ENCODE measurements at places on chromosomes 11 and 22. TPM values are rescaled to one million over a fixed set of nuclear protein-coding genes. Genes with fewer than 3 reads are reported as not detected.

Gene PPP1R14B
- 74.7 TPM for total RNA-seq

GRCh38 chr11:73412308-73412707 lies 36.1 kb downstream of the RELT start:
- no peak for DNase-seq

DNA sequence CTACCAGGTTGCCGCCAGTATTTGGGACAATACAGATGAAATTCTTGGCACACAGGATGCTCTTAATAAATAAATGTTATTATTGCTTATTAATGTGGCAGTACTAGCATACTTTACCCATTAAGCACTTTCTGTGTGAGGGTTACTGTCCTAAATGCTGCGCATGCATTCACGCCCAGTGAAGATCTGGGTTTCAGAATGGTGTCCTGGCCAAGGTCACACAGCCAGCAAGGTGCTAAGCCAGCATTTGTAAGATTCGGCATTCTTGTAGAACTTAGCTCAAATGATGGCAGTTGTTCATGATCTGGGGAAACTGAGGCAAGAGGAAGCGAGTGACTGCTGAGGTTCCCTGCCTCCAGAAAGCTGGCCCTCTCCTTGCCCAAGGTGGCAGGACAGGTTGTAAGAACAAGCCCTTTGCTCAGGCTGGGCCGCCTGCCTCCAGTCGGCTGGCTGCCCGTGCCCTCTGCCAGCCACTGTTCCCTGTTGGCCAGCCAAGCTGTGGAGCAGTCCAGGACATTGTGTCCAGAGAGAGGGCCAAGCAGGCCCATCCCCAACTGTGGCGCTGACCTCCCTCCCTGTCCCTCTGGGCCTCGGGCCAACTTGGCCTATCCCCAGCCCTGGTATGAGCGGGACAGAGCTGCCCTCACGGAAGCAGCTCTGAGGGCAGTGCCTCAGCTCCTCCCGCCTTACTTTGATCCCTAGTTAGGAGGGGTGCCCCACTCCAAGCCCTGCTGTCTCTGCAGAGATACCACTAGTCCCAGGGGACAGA lies 28.8 kb downstream of the TOB2 start:
- peak; percentile 93 for DNase-seq

Gene THY1
- 17.8 TPM for total RNA-seq

Gene CCDC88B
- total RNA-seq: 25.8 TPM

DNA sequence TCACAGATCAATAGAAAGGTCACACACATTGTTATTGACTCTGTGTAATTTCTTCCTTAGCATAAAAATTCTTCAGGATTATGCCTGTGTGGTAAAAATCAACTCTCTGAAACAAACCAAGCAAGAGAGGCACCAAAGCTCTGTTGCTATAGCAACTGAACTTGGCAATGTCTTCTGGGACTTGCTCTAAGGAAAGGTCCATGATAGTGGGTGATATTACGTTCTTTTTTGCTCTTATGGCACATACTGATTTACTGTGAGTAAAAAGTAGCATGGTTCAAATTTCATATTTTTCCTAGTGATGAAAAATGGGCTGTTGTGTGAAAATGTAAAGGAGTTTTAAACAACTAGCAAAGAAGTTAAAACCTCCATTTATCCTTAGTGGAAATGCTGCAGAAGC lies 66.4 kb downstream of the SVIP start:
- DNase-seq: no peak

- no peak for DNase-seq
These were observed 555.0 kb downstream of the MN1 start for GRCh38 chr22:27246558-27246957.

Gene ST14
- 193 TPM for total RNA-seq

Gene SEC14L2
- 35.4 TPM for total RNA-seq

Gene DDI1
- total RNA-seq: not detected

DNA sequence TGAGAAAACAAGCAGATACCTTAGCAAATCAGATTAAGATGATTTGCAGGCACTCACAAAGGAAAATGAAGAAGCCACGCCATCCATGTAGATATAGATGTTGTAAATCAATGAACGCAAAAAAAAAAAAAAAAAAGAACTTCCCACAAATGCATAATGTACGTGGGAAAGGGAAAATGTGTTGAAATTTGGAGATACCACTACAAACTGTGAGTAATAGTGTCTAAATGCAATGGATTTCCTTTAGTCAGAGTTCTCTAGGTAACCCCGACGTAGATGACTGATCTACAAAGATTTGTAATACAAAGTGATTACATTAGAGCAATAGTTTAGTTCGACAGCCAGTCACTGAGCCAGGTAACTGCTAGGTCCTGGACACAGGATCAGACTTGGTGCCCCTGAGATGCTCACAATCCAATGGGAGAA lies 783 bp upstream of the ANKRD54 start:
- DNase-seq: no peak

Measured in mucosa of gallbladder (tissue), 1 donor.